HS-5 (cell line): ENCODE measurements at places on chromosomes 3 and 15.

- DNase-seq: no peak
Measured at GRCh38 chr15:36778531-36778930, 199.1 kb downstream of the CDIN1 start.

GRCh38 chr15:99631255-99631654, 65.5 kb downstream of the MEF2A start:
- DNase-seq: no peak

- DNase-seq: no peak
Measured at GRCh38 chr15:74795966-74796625, 14.2 kb downstream of the CSK start.

DNA sequence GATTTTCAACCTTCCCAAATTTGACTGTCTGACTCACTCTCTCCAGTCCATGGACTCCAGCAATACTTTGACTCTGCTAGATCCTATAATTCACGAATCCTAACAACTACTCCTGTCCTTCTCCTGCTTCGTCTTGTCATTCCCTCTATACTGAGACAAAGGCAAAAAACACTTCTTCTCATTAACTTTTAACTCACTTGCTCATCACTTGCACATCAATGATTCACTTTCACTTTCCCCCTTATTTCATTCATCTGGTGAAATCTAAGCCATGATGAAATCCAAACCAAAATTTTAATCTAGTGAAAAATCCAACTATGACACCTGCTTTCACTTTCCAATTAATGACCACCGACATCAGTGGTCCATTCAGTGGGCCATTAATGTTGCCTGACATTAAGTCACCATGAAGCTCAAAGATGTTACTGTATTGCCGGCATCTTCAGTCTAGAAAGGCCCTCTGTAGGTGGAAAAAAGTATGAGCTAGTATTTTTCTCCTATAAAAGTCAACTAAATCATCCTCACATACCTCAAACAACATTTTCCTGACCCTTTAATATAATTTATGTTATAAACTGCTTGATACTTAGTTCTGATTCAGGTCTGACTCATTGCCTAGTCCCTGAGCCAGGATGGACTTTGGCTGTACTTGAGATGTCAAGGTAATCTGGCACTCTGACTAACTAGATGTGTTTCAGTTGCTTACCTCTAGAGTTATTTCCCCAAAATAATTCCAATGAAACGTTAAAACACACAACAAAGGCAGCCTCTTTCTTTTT, 158.6 kb downstream of the CNTN6 start:
- DNase-seq: no peak

DNA sequence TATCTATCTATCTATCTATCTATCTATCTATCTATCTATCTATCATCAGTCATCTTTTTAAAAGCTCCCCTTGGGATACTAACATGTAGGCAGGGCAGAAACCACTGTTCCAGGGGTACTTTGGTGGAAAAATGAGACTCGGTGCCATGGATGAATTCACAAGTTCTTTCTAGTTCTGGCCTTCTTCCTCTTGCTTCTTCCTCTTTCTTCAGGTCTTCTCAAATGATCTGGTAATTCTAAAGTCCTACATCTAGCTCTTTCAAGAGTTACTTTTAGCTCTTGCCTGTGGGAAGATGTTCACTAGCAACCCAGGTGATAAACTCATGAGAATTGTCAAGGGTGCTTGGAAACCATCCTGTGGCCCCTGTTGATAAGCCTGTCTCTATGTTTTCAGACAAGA, 168.5 kb upstream of the TBC1D5 start:
- no peak for DNase-seq

- no peak for DNase-seq
Measured at GRCh38 chr15:55618387-55618786, 30.2 kb upstream of the PYGO1 start.

GRCh38 chr15:68572309-68572708, 6.5 kb upstream of the CORO2B start:
- no peak for DNase-seq

DNA sequence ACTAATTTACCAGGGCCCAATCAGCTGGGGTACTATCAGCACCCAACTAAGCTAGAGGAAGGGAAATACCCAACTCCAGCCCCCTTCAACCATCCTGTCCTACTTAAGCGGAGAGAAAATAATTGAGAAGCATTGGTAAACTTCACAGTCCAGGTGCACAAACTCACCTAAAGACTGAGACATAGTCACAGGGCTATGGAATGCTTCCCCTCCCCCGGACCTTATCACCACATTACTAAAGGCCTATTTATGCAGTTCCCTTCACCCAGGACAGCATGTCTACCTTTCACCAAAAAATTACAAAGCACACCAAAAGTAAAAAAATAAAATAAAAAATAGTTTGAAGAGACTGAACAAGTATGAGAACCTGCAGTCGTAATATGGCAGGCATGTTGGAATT, 47.9 kb downstream of the HOMER2 start:
- no peak for DNase-seq

DNA sequence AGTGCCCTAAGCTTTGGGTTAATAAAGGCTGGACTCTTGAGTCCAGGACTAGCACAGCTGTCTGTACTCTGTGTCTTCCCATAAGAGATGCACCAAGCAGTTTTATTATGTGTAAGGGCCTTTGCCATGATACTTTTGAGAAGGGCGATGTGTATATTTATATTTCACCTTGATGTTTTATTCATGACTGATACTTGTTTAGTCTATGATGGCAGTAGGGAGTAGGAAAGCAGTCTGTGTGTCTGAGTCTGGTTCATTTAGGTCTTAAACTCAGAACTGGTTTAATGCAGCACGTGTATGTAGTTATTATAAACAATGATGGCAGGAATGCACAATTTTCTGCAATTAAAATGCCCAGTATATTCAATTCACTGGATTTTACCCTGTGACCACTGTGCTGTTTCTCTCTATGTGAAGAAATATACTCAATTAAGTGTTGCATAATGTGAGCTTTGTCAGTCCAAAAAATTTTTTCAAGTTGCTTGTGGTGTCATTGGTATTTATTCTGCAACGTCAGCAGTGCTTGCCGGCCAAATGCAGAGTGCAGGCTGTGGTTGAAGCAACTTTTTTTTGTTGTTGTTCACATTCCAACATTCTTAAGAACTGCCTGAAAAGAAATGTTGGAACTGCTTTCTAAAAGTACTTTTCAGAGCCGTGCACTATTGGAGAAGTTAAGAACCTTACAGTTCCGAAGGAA, 423.7 kb upstream of the SEMA6D start:
- no peak for DNase-seq

- peak; percentile 98 for DNase-seq
Measured at GRCh38 chr3:185549122-185549521, 3.3 kb downstream of the LIPH start.

DNA sequence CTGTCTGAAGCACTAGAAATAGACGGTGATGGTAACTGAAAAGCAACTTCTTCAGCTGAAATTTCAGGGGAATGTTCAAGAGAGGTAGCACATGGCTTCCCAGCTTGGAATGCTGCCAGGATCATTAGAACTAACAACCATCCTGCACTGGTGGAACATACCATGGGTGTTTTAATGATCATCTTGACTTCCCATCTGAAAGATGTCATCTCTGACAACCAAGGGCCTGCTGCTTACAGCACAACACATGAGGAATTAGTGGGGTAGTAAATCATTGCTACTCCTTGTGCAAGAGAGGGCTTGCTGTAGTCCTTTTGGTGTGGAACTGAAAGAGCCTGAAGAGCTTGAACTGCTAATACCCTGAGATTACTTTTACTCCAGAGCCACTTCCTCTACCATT, 853.7 kb downstream of the MCTP2 start:
- no peak for DNase-seq
